Retinal pigment epithelial cell (primary cell): ENCODE measurements at places on chromosomes 7 and 10.

- DNase-seq, result no peak
Measured at GRCh38 chr10:87722716-87723115, 63.0 kb downstream of the PAPSS2 start.

GRCh38 chr10:129678186-129678585, 211.1 kb downstream of the MGMT start:
- DNase-seq, result no peak

DNA sequence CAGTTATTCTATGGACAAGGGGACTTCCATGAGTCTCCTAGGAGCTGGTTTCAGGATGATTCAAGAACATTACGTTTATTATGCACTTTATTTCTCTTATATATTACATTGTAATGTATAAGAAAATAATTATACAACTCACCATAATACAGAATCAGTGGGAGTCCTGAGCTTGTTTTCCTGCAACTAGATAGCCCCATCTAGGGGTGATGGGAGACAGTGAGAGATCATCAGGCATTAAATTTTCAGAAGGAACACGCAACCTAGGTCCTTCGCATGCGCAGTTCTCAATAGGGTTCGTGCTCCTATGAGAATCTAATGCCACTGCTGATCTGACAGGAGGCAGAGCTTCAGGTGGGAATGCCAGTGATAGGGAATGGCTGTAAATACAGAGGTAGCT, 137.9 kb downstream of the ANKRD30A start:
- no peak for DNase-seq

DNA sequence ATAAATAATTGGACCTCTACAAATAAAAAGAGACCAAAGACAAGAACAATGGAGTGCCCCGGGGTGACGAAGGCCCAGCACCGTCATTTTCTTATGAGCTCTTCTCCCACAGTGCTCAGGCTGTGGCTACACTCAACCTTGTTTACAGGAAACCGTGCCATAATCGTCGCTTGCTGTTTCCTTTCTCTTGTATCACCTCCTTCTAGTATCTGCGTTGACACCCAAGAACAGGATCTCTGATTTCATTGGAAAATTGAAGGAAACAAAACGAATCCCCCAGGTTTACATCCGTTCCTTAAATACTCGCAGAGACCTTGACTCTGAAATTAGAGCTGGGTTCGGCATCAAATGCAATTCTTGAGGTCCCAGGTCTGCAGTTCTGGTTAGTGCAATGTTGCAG, 1.7 kb upstream of the IGFBP3 start:
- DNase-seq, result no peak

GRCh38 chr7:132211971-132212370, 364.3 kb downstream of the PLXNA4 start:
- DNase-seq, result no peak

DNA sequence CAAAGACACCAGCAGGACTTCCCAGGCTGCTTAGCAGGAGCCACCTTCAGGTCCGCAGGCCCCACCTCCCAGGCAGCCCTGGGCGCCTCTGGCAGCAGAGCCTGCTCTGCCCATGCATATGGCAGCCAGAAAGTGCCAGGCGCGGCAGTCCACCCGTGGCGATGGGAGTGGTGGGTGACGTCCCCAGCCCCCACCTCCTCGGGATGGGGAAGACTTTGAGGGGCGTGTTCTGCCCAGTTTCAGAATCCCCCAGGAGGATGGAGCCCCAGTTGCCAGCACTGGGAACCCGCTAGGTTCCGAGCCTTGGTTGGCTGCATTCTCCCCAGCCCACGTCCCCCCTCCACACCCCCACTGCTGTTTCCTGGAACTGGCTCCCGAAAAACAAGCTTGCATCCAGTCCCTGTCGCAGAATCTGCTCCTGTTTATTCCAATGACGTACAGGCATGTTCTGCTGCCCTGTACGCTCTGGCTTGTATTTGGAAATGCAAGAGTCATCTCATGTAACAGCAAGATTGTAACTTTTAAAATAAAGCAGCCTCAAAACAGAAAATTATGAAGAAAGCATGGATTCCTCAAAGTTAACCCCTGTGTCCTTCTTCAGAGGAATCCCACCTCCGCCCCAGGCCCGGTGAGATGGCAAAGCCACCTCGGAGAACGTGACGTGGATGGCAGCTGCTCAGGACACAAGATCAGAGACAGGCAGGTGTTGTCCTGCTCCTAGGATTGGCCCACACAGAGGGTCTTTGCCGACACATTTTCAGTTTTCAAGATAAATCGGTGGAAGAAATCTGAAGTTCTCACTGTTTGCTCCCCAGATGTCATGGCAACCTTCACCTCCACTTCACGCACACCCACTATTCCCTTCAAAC, 87.8 kb upstream of the PPP2R2D start:
- no peak for DNase-seq

- no peak for DNase-seq
Measured at GRCh38 chr7:50653126-50653864, 88.1 kb upstream of the DDC start.
